T1000 (cell line): ENCODE measurements at places on chromosomes 5 and 9.

- no peak for DNase-seq
These were observed 412.6 kb downstream of the MLLT3 start for GRCh38 chr9:20209391-20210340.

GRCh38 chr5:52342361-52342760 is 445.4 kb upstream of the ITGA1 start:
- no peak for DNase-seq

- no peak for DNase-seq
These were observed 701.0 kb downstream of the NR2F1-AS1 start for GRCh38 chr5:92879806-92880543.

DNA sequence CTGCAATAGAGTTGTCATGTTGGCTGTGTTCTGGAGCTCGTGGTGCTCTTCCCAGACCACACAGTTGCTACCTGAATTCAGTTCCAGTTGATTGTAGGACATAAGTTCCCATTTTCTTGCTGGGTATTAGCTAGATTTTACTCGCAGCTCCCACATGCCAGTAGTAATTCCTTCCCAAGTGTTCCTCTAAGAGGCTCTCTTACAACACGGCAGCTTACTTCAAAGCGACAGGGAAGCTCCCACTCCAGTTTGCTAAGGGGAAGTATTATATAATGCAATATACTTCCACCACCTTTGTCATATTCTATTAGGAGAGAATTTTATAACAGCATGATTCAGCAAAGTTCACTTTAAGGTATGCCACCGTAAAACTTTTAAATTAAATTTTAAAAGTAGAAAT is 623.0 kb downstream of the SLCO4C1 start:
- DNase-seq, result no peak

- peak; percentile 53 for DNase-seq
These were observed at the start of gene PPP2R2B for GRCh38 chr5:146878476-146879172. Gene PPP2R2B (minus strand): TSS chr5:146878757.

- no peak for DNase-seq
These were observed 40.2 kb upstream of the TRIM32 start for GRCh38 chr9:116646661-116647514.

- DNase-seq, result no peak
These were observed 267.6 kb downstream of the TRIM32 start for GRCh38 chr9:116954731-116955130.

GRCh38 chr9:99867536-99867935 is 38.9 kb upstream of the STX17 start:
- no peak for DNase-seq

- no peak for DNase-seq
These were observed 13.5 kb downstream of the ARL14EPL start for GRCh38 chr5:116045821-116046220.

DNA sequence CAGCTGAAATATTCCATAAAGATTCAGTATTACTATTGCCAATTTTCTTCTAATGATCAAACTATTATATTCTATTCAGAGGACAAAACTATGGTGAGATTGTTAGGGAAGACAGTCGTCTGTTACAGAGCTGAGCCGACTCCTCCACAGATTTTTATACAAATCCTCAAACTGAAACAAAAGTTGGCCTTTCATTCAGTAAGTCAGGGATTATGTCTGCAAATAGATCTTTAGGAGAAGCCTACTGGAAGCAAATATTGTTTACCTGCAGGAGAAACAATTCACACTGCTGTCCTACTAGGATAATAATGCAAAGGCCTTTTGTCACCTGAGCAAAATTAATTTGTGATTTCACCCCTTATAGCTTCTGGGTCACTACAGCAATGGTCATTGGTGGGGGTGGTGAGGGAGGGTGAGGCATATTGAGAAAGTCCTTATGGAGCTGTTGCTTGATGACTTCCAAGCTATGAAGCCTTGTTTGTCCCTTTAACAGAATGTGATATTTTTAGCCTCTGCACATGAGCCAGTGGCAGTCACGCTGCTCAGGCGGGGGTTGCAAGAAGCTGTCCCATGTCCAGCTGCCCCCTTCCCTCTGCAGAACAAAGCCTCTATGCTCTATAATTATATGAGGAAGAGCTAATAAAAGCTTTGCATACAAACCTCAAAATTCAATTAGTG is 200.5 kb upstream of the KLF9 start:
- DNase-seq, result no peak
